ENCODE measurements at places on chromosomes 7 and 10. TPM values are rescaled to one million over a fixed set of nuclear protein-coding genes. Genes with fewer than 3 reads are reported as not detected.

KCNMA1 gene
- total RNA-seq: 16.4 TPM

DNA sequence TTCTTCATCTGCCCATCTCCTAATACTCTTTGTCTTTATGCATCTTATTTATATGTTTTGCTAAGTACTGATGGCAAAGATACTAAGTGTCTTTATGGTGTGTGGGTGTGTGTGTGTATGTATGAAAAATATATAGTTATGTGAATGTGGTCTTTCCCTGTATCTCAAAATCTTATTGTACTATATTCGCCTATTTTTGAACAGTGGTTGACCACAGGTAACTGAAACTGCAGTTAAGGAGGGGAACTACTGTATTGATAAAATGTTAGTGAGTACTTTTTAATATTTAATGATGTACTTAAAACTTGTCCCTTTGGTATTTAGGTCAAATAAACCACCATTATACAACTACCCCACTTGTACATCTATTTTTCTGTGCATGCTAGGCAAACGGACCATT, 85.9 kb downstream of the ADD3 start:
- DNase-seq: no peak

GRCh38 chr10:33244354-33244967, 90.0 kb downstream of the NRP1 start:
- no peak for DNase-seq

ZNF503 gene
- 8.1 TPM for total RNA-seq

GRCh38 chr10:58291538-58292174, 22.7 kb downstream of the CISD1 start:
- peak; percentile 61 for DNase-seq

GRCh38 chr10:64071218-64071617, 550.0 kb downstream of the REEP3 start:
- DNase-seq: no peak

- DNase-seq: no peak
Measured at GRCh38 chr10:122466951-122467381, 5.6 kb downstream of the HTRA1 start.

GRCh38 chr10:70733051-70733450, 52.1 kb downstream of the TBATA start:
- DNase-seq: no peak

GRCh38 chr7:158602041-158602440, 14.4 kb upstream of the PTPRN2 start:
- no peak for DNase-seq

DNA sequence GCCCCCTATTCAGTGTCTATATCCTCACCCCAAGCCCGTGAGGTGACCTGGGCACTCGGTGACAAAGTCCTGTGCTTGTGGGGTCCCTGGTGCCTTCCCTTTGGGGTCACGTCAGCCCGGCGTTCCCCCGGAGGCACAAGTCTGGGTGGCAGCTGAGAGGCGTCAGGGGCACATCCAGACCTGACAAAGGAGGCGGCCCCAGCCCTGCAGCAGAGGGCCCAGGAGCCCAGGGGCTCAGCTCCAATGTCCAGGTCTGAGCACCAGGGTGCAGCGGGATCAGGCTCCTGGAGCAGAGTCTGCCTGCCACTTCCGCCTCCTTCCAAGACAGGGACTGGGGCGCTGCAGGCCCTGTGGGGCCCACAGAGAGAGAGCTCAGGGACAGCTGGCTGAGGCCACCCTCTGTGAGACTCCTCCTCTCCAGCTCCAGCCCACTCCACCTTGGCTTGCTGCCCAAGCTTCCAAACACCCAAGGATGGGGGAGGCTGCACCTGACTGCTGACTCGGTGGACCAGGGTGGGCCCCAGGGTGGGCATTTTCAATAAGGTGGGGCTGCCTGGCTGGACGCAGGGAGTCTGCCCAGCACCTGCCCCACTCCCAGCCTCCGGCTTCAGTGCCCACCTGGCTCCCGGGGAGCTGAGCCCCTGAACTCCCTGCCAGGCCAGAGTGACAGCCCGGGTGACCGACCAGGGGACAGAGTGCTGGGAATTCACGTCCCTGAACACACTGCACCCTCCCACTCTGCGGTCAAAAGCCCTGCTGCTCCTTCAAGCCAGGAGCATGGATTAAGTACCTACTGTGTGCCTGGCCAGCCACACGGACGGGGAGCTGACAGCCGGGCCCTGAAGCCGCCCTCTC, 1.0 kb upstream of the KNDC1 start:
- DNase-seq: no peak

- peak; percentile 95 for DNase-seq
Measured at GRCh38 chr7:29622335-29623265, 59.0 kb downstream of the PRR15 start.

- no peak for DNase-seq
Measured at GRCh38 chr7:70694434-70694970, 437.4 kb upstream of the GALNT17 start.

DNA sequence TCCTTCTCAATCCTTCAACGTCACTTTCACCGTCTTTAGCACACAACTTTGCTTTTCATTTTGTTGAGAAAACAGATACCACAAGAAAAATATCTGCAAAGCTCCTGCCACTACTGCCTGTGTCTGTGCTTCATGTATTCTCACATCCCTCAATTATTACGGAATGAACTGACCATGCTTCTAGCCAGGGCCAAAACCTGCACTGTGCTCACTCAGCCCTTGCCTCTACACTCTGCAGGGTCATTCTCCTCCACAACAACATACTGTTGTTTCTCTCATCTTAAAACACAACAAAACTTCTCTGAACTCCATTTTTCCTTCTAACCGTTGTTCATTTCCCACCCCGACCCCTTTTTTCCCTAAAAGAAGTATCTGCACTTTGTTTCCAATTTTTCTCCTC, 29.5 kb downstream of the BMPR1A start:
- DNase-seq: no peak

DNA sequence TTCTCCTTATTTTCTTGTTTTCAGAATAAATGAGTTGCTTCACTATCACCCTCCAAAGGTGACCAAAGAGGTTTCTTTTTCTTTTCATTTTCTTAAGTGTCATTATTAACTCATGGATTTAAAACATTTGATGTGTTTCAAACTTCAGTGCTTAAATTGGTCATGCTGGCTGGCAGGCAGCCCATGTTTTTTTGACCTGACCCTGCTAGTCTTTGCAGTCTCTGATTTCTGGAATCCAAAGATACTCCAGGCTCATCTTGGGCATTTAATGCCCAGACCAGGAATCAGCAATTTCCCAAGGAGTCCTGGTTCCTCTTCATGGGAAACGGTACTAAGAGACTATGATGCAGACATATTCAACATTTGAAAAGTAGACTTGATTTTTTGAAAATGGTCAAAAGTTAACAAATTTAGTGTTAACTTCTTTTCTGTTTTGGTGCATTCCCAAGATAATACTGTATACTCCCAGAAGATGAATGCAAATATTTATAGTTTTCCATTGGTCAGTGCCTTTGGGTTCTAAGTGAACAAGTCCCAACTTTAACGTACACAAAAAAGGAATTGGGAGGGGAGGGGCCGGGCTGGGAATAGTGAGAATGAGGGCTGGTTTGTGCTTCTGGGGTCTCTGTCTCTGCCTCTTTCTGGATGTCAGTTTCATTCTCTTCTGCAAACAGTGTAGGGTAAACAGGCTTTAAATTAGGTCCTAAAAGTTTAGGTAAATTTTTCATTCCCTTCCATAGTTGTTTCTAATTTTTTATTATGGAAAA, 19.8 kb downstream of the NUB1 start:
- DNase-seq: no peak

GRCh38 chr10:110456523-110457091, 41.1 kb upstream of the DUSP5 start:
- peak; percentile 87 for DNase-seq

DNA sequence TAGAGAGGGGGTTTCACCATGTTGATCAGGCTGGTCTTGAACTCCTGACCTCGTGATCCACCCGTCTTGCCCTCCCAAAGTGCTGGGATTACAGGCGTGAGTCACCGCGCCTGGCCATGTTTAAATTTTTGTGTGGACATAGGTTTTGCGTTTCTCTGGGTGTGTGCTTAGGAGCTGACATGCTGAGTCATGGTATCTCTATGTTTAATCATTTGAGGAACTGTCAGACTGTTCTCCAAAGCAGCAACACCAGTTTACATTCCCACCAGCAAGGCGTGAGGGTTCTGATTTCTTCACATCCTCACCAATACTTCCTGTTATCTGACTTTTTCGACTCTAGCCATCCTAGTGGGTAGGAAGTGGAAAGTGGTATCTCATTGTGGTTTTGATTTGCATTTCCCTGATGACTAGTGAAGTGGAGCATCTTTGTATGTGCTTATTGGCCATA, 153.7 kb downstream of the DNAJB6 start:
- peak; percentile 84 for DNase-seq

BTBD16 gene
- not detected for total RNA-seq

DNA sequence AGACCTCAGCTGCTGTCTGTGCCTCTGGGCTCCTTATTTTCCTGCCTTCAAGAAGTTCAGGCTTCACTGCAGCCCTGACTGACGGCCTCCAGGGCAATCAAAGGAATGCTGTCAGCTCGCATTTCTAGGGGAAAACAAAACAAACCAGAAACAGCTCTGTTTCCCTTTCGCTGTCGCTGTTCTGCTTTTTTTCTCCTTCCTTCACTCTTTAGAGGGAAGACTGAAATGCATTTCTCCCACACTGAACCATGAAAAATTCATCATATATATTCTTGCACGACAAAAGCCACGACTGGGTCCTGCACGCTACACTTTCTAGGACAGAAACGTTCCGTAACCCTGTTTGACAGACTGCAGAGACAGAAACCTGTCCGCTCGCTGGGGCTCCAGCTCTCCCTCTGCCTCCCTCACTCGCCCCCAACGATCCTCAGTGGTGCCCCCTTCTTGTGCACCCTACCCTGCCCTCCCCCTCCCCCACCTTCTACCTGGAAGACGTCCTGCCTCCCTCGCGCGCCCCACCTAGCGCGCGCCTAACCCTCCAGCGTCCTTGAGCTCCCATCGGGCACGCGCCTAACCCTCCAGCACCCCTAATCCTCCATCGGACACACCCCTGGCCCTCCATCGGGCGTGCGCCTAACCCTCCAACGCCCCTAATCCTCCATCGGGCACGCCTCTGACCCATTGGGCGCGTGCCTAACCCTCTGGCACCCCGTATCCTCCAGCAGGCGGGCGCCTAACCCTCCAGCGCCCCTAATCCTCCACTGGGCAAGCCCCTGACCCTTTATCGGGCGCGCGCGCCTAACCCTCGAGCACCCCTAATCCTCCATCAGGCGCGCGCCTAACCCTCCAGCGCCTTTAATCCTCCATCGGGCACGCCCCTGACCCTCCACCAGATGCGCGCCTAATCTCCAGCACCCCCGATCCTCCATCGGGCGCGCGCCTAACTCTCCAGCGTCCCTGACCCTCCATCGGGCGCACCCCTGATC, 37.1 kb downstream of the SVOPL start:
- no peak for DNase-seq

CFAP70 gene
- total RNA-seq: 2.9 TPM

ZNF804B gene
- total RNA-seq: not detected

- DNase-seq: peak; percentile 89
Measured at GRCh38 chr10:69092959-69093850, 5.3 kb downstream of the SRGN start.

- DNase-seq: peak; percentile 69
Measured at GRCh38 chr7:144391823-144392255, 11.7 kb downstream of the NOBOX start.

- no peak for DNase-seq
Measured at GRCh38 chr10:70328018-70328417, 44.2 kb upstream of the NPFFR1 start.

- no peak for DNase-seq
Measured at GRCh38 chr10:22379059-22379458, 33.8 kb downstream of the SPAG6 start.

PNLIPRP1 gene
- not detected for total RNA-seq

GRCh38 chr10:33805831-33806230, 471.4 kb upstream of the NRP1 start:
- no peak for DNase-seq

DNA sequence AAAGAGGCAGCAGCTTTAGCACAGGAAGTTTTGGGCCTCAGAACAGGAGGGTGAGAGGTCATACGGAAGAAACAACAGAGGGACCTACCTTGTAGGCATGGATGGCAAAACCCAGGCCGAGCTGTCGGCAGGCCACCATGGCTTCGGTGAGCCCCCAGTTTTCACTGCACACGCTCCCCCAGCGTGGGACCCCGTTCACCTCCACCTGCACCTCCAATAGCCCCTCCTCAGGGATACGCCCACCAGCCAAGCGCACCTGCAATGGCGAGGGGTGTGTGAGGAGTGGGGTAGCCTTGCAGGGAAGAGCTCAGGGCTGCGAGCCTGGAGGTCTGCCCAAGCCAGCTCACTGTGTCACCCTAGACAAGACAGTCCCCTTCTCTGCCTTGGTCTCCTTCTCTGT, 11.3 kb downstream of the LOXL4 start:
- no peak for DNase-seq

- no peak for DNase-seq
Measured at GRCh38 chr7:126378642-126379041, 874.1 kb downstream of the GRM8 start.

GRCh38 chr7:63065684-63066083, 933.0 kb upstream of the ZNF722 start:
- no peak for DNase-seq

DNA sequence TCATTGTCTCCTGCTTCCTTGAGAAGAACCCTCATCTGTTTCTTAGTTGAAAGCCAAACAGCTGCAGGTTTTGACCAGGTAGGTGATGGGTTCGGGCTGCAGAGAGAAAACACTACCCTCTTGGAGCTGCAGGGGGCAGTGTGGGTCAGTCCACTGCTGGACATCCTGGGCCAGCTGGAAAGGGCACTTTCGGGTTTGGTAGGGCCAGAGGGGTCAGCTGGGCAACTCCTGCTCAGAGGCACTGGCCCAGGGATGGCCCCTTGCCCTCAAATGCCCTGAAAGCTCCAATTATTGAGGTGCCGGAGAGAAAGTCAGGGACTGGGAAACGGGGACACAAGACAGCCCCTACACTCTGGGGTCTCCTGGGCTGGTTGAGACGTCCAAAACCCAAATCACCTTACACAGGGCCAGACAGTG, 90.7 kb downstream of the MKI67 start:
- peak; percentile 64 for DNase-seq

DNA sequence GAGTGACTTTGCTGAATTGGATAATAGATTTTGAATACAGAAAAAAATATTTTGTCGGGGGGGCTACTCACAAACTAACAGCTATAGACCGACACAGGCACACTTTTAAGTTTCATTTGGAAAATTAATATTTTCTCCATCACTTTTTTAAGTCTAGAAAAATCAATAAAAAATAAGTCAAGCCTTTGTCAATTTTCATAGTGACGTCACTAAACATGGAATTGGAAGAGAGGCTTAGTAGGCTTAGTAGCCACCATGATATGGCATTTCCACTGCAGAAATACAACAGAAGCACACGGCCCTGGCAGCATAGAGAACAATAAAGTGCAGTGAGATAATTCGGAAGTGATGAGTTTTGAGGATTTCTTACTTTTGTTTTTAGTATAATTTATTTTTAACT, 357.2 kb downstream of the RPS24 start:
- DNase-seq: no peak

- no peak for DNase-seq
Measured at GRCh38 chr10:130729876-130730275, 581.6 kb downstream of the TCERG1L start.
